Stimulated activated CD8-positive, alpha-beta memory T cell treated with anti-CD3 and anti-CD28 coated beads, Interleukin-4, amount 100 ng/mL, for 1 hour (primary cell): ENCODE measurements at places on chromosomes 7 and 10.

DNA sequence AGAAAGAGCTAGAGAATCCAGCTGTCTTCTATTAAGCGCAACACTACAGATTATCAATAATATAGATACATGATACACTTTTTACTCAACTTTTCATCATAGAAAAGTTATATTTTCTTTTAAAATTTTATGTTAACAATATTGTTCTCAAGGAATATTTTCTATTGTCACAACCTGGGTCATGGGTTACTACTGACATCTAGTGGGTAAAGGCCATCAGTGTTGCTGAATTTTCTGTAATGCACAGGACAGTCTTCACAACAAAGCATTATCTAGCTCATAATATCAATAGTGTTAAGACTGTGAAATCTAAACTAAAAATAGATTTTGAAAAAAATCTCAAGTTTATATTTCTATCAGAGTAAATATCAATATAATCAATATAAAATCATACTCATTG, 209.8 kb downstream of the ZNF33B start:
- DNase-seq: no peak

DNA sequence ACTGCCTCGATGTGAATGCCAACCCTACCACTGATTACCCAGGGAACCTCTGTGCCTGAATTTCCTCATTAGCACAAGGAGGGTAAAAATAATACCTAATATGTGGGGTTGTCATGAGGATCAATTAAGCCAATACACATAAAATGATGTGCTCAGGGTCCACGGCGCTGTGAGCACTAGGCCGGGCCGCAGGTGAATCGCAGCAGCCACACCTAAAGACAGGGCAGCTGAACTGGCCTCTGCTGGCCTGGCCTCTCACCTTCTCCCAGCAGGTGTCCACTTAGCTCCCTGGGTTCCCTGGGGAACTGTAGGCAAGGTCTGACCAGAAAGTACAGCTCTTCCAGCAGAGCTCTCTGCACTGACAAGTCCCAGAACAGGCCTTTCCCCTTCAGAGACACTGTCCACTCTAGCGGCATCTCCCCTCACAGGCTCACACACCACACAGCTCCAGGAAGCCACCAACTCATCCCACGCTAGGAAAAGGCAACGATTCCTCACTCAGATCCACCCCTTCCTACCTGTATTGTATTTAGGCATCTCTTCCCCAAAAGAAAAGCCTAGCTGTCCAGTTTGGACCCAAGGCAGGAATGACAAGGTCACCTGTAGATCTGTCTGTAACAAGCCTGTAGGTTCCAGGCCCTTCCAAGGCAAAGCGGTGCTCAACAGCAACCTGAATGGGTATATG, 273.1 kb downstream of the USP6NL start:
- DNase-seq: no peak

DNA sequence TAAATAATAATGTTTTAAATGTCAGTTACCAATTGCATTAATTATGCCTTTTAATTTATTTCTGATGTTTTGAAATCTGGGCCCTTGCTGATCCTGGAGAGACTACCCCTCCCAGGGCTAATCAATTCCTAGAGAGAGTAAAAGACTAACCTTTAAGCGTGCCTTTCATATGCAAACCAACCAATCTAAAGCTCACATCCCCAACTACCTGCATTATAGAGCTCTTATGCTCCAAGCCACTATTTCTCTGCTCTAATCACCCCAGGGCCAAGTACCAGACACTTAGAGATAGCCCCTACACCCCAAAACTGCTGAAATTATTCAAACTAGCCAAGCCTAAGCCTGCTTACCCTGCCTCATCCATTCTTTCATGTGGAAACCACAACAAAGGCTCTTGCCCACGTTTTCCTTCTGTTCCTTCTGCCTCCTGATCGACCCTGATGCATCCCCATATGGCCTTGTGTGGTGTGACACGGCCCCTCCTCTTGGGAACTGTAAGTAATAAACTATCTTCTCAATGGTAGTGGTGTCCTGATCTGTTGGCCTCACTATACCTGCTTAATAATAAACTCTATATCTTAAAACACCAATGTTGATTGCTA, 97.7 kb downstream of the HIBADH start:
- no peak for DNase-seq

- no peak for DNase-seq
Measured at GRCh38 chr10:44424957-44425356, 40.1 kb upstream of the CXCL12 start.

DNA sequence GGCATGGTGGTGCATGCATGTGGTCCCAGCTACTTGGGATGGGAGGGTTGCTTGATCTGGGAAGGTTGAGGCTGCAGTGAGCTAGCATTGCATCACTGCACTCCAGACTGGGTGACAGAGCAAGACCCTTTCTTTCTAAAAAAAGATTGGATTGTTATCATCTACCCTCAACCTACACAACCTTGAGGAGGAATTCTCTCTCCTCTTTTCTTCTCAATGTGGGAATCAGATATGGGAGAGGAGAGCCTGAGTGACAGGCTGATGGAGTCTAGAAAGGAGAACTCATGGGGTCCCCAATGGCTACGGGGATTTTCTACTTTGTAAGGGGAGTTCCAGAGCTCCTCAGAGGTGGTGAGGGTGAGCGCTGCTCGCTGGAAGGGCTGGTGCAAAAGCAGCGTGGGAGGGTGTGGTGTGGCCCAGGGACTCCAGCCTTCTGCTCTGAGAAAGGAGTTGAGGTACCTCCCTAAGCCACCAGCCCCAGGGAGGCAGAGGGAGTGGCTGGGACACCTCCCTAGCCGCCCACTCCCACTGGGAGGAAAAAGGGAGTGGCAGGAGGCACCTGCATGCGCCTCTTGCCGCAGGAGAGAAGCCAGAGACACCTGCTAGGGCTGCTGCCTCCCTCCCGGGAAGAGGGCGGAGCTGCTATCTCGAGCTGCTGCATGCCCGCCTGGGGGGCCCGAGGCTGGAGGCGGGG, 48.4 kb downstream of the GATA3 start:
- no peak for DNase-seq

- DNase-seq: no peak
Measured at GRCh38 chr10:16646181-16647059, 124.7 kb upstream of the C1QL3 start.

- DNase-seq: no peak
Measured at GRCh38 chr10:78211561-78212051, 177.9 kb downstream of the RPS24 start.

GRCh38 chr10:61975391-61975932, 74.0 kb downstream of the ARID5B start:
- DNase-seq: no peak

- DNase-seq: no peak
Measured at GRCh38 chr10:125157505-125157904, 2.9 kb downstream of the CTBP2 start.

DNA sequence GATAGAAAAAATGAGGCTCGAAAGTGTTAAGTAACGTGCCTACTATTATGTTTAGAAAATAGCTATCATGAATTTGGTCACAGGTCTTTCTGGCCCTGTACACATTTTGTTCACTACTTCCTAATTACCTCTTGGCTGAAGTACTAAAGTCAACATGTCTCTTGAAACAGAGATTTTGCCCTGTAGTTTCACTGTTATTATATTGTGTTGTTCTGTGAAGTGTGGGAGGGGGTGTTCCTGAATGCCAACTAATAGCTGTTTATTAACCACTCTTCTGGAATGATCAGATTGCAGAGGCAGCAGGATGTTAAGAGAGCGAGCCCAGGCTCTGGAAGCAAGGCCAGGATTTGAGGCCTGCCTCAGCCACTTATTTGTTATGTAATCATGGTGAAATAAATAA, 72.1 kb downstream of the RNF133 start:
- DNase-seq: no peak

GRCh38 chr7:51639661-51640334, 323.2 kb upstream of the COBL start:
- DNase-seq: no peak

GRCh38 chr10:101778151-101778780, 2.4 kb upstream of the FGF8 start:
- DNase-seq: no peak

DNA sequence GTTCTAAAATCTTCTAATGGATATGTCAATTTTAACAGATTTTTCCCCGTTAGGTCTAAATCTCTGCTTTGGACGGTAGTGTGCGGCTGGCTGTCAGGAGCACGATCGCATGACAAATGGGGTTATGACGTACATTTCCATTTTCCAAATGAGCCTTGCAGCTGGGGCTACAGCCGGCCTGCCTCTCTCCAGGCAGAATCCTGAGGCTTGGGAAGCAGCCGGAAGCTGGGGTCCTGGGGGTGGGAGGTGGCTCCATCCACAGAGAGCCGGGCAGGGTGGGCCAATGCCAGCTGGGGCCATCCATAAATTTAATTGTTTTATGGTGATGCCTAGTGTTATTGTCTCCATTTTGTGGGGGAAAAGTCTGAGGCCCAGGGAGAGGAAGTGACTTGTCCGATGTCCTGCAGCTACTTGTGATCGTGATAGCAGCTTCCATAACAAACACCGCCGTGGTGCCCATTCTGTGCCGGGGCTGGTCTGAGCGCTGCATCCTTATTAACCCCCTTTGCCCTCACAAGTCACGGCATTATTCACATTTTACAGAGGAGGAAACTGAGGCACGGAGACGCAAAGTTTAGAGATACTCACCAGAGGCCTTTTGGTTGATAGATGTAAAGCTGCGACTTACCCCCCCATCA, 53.0 kb upstream of the EBF3 start:
- DNase-seq: no peak

- no peak for DNase-seq
Measured at GRCh38 chr7:46492466-46492865, 571.4 kb upstream of the IGFBP3 start.

DNA sequence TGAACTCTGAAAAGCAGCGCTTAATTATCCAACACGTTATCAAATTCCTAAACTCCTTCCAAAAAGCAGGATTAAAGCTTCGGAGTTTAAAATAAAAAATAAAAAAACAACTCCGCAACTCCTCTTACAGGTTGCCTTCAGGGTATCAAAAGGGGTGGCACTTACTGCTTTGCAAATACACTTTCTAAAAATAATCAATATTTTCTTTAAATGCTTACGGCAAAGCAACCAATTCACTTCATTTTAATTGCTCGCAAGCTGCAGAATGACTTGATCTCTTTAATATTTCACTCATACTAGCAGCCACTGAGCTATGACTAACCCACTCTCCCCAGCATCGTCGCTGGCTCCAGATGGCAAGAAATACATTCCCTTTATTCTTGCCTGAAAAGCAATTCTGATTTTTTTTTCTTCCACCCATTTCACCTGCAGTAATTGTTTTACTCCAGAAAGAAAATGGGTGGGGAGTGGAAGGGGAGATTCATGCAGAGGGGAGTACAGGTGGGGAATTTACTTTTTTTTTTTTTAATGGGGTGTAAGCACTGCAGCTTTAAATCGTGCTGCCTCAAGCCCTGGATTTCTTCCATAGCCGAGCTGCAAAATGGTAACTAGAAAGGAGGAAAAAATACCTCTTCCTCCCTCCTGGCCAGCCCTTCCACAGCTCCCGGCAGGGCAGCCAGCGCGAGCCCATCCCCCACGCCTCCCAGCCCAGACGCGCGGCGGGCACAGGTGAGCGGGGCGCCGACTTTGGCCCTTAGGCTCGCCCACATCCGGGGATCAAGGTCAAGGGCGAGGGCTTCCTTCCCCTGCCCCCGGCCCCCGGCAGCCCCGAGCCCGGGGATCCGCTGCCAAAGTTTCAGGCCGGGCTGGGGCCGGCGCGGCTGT, 54.2 kb upstream of the FHIP2A start:
- DNase-seq: no peak

DNA sequence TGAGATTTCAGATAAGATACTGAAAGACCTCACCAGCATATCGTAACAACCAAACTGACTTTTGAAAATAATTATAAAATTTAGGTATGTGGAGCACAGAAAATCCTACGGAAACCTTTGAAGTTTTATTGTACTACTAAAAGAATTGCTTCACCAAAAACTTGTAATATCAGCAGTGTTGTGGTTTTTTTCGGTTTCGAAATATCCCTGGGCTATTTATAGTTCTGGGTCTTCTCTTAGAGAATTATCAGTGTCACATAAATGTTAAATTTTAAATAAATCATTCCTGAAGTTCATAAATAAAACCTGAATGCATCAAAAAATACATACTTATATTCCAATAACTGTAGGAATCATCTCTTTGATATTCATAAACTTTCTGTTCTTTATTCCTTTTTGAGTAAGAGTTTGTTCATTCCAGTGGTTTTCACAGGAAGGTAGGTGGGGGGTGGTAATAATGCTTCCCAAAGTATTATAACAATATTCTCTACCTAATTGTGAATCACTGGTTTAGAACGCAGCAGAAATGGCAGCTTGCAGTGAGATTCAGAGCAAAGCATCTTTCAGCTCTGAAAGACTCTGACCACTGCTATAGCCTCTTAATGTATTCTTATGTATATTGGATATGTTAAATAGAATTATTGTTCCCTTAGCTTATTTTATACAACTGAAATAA, 60.2 kb downstream of the ZNF277 start:
- DNase-seq: no peak

DNA sequence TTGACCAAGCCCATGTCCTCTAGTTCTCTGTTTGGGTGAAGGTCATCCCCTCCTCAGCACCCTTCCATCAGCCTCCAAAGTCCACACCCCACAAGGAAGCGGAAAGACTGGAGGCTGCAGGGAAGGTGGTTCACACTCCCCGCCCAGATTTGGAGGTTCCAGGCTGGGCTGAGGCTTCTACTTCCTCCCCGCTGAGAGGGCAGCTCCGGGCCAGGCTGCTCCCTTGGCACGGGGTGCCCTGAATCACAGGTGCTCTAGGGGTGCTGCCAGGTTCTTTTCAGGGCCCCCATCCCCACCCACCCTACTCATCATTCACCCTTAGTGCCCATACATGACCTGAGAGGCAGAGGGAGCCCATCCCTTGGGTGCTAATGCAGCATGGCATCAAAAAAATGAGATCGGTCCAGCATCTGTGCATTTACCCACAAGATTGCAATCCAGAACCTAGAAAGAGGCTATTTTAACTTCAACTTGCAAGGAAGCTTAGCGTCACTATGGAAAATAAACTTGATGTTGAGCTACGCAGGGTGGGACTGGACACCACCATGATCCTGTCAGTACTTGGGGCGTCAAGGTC, 47.3 kb upstream of the ZMIZ1 start:
- no peak for DNase-seq

DNA sequence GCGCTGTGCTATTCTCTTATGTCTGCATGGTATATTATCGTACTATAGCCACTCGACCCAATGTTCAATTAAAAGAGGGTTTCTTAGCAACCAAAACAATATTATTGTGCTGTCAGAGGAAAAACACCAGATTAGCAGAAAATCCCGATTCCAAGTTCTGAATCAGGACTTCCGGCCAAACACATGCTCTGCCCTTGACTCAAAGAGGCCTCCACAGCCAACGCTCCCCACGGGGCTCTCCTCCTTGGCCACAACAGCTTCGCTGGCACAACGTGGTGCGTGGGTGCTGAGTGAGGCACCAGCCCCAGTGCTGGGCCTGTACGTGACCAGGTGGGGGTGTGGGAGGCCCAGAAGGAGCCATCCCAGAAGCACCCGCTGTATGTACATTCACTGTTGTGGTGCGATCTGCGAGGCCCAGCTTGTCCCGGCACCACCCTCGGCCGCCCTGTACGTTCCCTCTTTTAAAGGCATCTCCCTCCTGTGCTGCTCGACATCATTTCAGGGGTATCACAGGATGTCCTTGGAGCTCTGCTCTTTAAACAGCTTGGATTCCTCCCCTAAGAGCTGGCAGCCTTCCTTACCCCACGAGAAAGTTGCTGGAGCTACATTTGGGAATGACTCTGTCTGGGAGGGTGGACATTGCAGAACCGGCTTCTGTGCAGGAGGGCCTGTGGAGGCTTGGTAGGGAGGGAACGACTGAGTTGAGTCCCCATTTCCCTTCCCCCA, 736.2 kb downstream of the PARD3 start:
- DNase-seq: no peak

GRCh38 chr10:78846760-78847159, 222.0 kb upstream of the ZMIZ1 start:
- no peak for DNase-seq

GRCh38 chr10:76356557-76356956, 925.1 kb downstream of the LRMDA start:
- no peak for DNase-seq
